ENCODE measurements at places on chromosomes 7 and 10. TPM values are rescaled to one million over a fixed set of nuclear protein-coding genes. Genes with fewer than 3 reads are reported as not detected.

GRCh38 chr7:29328045-29328444 is 133.5 kb downstream of the CHN2 start:
- DNase-seq: no peak

DNA sequence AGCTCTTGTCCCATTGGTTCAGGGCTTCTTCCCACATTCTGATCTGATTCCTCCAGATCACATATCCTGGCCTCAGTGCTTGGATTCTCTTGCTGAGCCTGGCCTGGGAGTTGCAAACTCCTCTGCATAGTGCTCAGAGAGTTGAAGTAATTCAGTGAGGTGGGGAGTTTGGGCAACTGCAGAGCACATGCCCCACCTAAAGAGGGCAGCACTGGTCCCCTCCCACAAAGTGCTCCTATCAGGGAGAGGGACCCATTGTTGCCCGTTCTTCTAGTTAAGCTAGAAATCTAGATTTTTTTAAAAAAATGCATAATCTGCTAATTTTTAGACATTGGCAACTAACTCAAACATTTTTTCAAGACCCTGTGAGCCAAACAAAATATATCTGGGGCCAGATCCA is 45.1 kb downstream of the CHN2 start:
- peak; percentile 33 for DNase-seq

DNA sequence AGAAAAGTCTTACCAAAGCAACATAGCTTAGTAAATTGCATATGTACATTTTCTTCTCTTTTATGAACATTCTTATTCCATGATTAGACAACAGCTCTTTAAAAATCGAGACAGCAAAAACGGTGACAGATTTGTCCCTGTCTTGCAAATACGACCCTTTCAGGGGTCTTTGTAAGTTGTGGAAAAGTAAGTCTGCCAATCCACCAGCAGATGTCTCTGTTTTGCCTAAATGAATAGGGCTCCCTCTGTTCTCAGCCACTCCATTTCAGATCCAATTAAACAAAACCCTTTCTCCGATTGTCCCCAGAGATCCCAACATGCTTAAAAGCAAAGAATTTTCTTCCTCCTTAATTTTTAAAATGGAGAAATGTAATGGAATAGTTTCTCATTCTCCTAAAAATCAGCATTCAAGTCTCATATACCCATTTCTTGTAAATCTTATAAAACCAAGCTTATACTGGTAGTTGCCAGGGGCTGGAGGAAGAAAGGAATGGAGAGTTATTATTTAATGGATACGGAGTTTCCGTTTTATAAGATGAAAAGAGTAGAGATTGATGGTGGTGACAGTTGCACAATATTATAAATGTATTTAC is 61.0 kb upstream of the NFE2L3 start:
- DNase-seq: peak; percentile 15

DNA sequence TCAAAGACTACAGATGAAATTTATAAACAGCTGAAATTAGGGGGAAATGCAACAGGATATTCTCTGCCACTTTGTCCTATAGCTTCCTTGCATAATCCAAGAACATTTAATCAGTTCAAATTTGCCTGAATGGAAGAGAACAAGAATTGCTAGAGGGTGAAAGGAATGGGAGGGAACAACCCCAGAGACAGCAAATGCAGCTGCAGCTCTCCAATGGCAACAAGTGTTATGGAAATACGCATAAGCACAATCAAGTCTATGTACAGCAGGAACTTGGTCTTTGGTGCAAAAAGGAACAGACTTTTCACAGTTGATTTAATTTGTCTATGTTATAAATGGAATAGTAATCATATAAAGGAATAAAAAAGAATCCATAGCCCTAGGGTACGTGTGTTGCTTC is 269.0 kb upstream of the ETV1 start:
- DNase-seq: no peak

GRCh38 chr10:30967650-30968410 is 63.8 kb downstream of the ZNF438 start:
- DNase-seq: no peak

DNA sequence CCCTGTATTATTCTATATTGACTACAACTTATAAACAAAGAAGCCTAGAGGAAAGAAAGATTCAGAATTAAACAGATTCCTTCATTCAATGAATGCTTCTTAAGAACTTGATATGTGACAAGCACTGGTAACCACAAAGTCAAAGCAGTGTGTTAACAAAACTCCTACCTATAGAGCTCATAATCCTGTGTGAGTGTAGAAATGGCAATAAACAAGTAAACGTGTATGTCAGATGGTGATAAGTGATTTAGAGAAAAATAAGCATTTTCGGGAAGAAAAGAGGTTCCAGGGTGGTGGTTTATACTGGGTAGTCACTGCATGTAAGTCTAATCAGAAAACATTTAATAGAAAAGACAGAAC is 141.3 kb downstream of the JMJD1C start:
- no peak for DNase-seq

- DNase-seq: no peak
These were observed 423.9 kb downstream of the NEBL start for GRCh38 chr10:20473023-20473760.

- no peak for DNase-seq
These were observed 539.7 kb downstream of the GATA3 start for GRCh38 chr10:8594176-8594575.

DNA sequence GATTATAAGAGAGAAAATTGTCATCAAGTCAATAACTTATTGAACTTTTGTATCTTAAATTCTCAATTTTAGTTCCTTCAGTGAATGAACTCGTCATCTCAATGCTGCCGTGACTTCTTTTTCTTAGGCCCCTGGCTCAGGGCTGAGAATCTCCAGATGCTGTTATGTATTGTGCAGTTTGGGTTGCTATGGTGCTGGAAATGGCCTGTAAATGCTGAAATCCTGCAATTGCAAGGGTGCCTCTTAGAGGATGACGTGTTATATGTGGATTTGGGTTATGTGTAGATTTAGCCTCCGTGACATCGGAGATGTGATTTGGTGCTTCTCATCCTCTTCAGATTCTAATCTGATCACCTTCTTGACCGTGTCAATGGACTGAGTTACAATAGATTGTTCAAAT is 55.7 kb upstream of the ZRANB1 start:
- no peak for DNase-seq

DNA sequence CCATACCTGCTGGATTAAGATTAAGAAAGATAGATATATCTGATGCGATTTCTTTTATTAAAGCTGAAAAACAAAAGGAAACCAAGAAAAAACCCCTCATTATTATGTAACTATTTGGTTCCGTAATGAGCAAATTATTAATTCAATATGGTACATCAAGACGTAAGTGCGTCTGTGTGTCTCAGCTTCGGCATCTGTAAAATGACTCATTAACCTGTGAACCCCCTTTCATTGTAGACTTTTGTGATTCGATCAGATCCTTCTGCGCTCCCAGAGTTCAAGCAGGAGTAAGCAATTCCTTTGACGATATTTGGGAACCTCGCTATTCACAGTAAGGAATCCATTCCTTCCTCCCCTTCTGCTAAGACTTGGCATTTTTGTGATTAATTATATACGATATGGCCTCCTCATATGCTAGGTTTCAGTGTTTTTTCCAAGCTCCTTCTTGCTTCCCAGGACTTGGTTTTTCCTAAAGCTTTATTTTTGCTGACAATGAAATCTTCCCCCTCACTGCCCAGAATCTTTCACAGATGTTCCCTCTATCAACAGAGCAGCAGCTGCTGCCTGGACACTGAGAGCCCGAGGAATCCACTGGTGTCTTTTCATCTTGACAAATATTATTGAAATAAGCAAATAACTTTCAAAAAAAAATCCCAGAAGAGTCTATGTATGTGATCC is 171.7 kb upstream of the CELF2 start:
- no peak for DNase-seq

DNA sequence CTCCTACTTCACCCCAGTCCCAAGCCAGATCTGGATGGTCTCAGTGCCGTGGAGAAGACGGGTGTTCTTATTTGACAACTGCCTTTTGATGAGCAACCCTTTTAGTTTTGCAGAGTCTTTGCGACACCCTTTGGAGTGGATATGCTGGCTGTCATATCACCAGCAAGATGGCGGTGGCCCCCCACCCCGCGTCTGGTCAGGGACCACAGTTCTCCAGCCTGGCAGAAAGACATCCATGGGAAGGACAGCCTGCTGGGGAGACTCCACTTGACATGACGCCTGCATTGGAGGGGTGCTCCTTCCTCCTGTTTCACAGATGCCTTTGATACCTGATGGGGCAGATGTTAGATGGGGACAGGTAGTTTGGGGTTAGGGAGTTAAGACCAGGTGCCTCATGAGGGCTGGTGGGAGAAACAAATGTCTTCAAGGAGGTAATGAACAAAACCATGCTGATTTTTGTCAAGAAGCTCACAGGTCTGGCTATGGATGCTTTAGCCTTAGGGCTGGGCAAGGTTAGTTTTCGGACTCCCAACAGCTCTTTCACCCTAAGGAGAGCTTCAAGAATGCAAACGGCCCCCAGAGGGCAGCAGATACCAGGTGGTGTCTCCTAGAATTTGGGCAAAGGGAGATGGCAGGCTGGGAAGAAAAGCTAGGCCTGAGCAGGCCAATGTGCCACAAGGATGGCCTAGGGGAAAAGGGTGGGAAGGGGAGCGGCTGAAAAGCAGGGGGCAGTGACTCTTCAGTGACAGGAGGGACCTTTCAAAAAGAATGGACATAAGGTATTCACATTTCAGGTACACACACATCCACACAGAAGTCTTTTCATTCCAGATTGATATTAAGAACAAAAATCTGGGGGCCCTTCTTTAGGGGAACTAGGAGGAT is 95.2 kb downstream of the CLEC2L start:
- DNase-seq: peak; percentile 72

DNA sequence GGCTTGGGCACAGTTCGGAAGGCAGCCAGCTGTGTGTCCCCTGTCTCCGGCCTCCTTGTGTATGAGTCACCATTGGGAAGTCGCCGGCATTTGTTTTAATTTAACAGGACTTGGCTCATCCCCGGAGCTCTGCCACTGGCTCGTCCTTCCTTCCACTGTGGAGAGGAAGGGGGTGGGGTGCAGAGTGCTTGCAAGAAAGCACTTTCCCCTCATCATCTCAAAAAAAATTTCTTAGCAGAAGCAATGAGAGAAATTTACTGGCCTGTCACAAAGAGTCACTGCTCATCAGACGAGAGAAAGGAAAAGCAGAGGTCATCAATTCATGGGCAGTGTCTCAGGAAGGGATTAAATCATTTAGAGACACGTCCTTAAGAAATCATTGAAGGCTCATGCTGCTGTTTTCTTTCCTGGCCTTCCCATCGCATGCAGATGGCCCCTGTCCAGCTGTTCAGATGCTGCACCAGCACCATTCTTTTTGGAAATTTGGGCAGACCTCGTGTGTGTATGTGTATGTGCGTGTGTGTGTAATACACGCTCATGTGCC is 93.3 kb downstream of the BMS1 start:
- DNase-seq: no peak

GRCh38 chr10:10870523-10871241 is 147.0 kb upstream of the CELF2 start:
- no peak for DNase-seq

GRCh38 chr10:101513733-101514132 is 74.3 kb downstream of the POLL start:
- DNase-seq: no peak

DNA sequence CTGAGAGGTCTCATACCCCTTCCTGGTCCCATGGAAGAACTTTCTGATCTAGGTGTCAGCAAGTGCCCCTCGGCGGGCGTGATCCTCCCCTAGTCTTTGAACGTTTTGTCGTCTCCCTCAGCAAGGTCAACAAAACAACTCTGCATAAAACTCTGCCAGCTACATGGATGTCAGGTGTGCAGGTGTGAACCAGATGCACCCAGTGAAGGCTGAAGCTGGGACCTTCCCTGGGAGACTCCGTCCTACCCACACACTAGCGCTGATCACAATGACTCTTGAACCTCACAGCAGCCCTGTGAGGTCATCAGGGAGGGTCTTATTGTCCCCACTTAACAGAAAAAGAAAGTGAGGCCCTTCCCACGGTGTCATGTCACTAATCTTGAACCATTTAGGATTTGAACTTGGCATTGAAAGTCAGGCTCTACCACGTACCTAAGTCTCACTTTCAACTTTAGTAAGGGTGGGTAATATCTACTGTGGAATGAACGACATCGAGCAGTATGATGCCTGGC is 68.1 kb downstream of the VSTM4 start:
- DNase-seq: no peak

GRCh38 chr7:99024066-99024465 is 119.8 kb downstream of the SMURF1 start:
- DNase-seq: no peak

DNA sequence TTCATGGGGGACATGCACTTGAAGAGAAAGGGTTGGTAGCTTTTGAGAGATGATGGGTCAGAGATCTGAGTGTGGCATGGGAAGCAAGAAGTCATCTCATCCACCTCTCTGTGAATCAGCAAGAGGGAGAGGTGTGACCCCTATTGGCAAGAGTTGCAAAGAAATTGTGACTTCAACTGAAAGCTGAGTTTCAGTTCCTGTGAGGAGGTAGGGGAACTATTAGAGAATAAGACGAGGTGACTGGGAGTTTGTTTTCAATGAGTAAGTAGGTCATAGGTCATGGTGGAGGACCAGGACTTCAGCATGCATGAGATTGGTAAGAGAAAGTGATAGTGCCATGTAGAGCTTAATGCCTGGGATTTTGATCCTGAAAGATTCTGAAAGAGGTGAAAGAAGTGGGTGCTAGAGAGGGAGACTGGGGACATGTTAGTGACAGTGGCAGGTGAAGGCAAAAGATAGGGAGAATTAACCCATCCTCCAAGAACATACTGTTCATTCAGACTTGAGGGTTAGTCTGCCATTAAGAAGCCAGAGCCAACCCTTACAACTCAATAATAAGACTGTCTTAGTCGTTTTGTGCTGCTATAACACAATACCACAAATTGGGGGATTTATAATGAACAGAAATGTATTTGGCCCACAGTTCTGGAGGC is 75.5 kb upstream of the CAPZA2 start:
- peak; percentile 63 for DNase-seq

DNA sequence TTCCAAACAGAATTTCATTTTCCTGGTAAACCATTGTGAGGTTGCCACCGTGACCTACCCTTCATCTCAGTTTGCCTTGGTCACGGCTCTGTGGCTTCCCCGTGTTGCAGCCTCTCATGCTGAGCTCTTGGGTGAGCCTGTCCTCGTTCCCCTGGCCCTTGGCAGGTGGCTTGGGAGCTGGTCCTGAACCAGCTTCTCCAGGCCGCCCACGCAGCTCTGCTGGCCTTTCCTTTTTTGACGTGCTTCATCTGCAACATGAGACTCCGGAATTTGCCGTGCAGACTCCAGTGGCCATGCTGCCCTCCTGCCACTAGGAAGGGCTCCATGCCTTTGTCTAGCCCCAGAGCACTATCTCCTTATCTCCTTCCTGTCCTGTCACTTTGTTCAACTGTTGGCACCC is 93.0 kb upstream of the NPS start:
- no peak for DNase-seq

- no peak for DNase-seq
These were observed 206.3 kb downstream of the SNX10 start for GRCh38 chr7:26497801-26498596.

DNA sequence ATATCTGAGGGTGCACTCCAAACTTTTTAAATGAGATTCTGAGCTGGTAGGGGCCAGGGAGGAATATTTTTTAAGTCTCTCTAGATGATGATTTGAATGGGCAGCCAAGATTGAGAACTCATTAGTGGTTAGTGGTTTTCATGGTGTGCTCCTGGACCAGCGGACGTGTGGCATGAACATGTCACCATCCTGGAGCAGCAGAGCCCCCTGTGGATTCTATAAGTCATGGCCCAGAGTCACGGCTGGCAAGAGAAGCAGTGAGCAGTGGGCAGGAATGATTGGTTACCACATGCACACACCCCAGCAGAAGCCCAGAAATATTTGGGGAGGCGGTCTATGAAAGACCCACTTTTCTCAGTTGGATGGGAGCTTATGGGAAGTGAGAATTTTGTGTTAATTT is 21.2 kb upstream of the UCN3 start:
- peak; percentile 32 for DNase-seq

RAB19 gene
- 4.6 TPM for total RNA-seq

NKX2-3 gene
- not detected for total RNA-seq

GPNMB gene
- 0.54 TPM for total RNA-seq

SMO gene
- total RNA-seq: 0.20 TPM
